ENCODE measurements at places on chromosomes 7 and 10. TPM values are rescaled to one million over a fixed set of nuclear protein-coding genes. Genes with fewer than 3 reads are reported as not detected.

Gene FEZF1
- not detected for total RNA-seq

Gene ACTR3C
- 1.5 TPM for total RNA-seq

Gene GPR15LG
- total RNA-seq = not detected

Gene FAM107B
- 112 TPM for total RNA-seq

Gene SVIL
- 86.4 TPM for total RNA-seq

Gene EVX1
- total RNA-seq = not detected

Gene ODAD2
- total RNA-seq = 0.32 TPM

Gene CD36
- 0.15 TPM for total RNA-seq

Gene RGR
- not detected for total RNA-seq

Gene HKDC1
- not detected for total RNA-seq

Gene RET
- total RNA-seq = not detected

Gene LEP
- not detected for total RNA-seq

Gene AMPH
- 3.9 TPM for total RNA-seq

Gene SUN3
- total RNA-seq = not detected

Gene ASAH2B
- total RNA-seq = 1.1 TPM

Gene LOXL4
- total RNA-seq = 2.6 TPM

Gene TLL2
- total RNA-seq = not detected

Gene ALOX5
- 0.15 TPM for total RNA-seq

Gene C1QL3
- not detected for total RNA-seq
